ENCODE measurements at places on chromosomes 2 and 18.

DNA sequence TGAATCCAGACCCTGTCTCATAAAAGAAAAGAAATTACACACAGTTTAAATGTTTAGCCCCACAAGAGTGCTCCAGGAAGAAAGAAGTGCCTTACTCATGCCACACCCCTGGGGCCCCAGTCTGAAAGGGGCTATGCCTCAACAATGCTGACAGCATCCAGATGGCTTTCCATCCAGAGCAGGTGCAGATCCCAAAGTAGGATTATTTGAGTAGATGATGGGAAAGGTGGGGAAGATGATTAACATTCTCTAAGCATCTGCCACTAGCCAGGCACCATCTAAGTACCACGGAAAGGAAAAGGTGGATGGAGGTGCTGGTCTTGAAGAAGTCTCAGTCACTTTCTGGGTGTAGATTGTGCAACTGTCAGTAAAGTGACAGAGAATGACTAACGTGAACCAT, 16.3 kb downstream of the DPYSL5 start:
- DNase-seq, result no peak

DNA sequence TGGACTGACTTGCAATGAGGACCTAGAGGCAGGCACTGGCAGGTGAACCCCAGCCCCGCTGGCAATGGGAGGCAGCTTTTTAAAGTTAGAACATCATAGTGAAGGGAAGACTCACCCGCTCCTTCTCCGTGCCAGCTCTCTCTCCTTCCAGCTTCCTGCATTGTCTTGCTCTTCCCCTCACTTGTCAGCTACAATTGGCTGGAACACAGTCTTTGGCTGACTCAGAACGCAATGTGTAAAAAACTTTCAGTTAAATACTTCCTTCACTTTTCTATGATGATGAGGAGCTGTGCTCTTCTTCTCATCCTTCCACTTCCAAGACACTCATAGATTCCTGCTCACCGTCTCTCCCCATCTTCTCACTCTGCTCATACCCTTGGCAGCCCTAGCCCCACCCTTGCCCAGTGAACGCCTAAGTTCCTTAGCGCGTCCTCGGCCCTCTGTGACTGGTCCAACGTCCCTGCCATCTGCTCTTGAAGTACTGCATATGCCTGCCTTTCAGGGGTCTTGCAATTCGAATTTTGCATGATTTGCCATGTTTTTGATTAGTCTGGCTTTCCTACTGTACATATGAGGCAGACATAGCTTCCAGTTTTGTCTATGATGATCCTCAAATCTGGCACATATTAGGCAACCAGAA, 118.0 kb upstream of the TMEM200C start:
- no peak for DNase-seq

GRCh38 chr2:28415010-28415409, 22.4 kb downstream of the FOSL2 start:
- DNase-seq, result no peak

GRCh38 chr2:20588918-20589871, 61.7 kb downstream of the HS1BP3 start:
- DNase-seq, result no peak

GRCh38 chr2:72843301-72843700, 17.5 kb upstream of the EXOC6B start:
- DNase-seq, result no peak

DNA sequence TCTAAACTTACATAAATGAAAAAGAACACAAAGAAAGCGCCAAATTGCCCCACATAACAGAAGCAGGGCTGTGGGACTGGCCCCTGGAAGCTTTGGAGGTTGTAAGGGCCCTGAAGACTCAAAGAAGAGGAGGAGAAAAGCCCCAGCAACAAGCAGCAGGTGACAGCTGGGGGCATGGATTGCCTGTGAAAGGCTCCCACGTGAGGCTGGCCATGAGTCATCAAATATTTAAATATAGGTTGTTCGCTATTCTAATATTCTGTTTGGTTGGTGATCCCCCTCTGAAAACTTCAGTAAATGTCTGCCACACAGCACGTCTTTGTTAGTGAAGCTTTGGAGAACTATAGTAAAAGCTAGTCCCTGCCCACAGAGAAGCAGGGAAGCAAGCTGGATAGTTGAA, 132.4 kb downstream of the MREG start:
- DNase-seq, result no peak

DNA sequence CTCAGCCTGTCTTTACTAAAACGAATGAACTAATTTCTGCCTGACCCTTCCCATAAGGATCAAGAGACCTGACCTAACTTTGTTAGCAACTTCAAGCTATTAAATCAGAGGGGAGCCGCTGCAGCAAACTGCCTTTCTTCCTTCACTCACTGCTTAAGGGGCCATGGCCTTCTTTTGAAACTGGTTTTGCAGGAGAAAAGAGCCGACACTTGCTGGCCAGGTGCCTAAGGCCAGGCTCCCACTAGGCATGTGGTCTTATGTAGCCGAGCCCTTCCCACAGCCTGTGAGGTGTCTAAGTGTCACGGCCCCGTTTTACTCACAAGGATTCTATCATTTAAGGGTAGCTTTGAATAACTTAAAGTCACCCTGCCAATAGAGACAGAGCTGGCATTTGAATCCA, 130.8 kb downstream of the ZNF236 start:
- DNase-seq, result no peak

GRCh38 chr2:12935222-12935621, 218.5 kb downstream of the TRIB2 start:
- no peak for DNase-seq

GRCh38 chr2:220465700-220466099, 838.3 kb downstream of the SLC4A3 start:
- no peak for DNase-seq

DNA sequence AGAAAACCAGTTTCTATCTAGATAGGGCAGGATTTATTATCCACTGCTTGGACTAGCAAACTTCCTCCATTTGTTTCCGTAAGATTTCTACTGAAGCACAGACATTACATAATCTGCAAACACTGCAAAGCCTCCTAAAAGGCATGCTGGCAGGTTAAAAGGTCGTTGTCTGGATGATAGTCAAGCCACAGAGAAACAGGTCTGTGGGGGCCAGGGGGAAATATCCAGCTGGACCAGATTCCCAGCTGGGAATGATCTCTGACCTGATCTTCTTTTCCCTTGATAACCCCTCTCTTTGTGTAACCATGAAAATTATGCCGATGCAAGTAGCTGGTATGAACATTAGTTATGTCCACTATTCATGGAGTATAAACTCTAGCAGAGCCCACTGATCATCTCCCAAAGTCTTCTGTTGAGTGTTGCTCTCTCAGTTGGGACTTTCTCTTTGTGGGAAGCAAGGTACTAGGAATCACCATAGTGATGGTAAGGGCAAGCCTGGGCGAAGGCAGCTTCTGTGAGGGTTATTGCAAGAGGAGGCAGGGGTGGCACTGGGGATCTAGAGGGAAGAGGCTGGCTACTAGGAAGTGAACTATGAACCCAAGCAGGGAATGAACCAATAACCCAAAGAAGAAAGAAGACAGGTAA, 61.3 kb downstream of the GDF7 start:
- peak; percentile 22 for DNase-seq

- DNase-seq, result no peak
Measured at GRCh38 chr2:147273106-147273505, 571.7 kb upstream of the ACVR2A start.

- peak; percentile 5 for DNase-seq
Measured at GRCh38 chr2:6181525-6181924, 489.3 kb downstream of the SOX11 start.

DNA sequence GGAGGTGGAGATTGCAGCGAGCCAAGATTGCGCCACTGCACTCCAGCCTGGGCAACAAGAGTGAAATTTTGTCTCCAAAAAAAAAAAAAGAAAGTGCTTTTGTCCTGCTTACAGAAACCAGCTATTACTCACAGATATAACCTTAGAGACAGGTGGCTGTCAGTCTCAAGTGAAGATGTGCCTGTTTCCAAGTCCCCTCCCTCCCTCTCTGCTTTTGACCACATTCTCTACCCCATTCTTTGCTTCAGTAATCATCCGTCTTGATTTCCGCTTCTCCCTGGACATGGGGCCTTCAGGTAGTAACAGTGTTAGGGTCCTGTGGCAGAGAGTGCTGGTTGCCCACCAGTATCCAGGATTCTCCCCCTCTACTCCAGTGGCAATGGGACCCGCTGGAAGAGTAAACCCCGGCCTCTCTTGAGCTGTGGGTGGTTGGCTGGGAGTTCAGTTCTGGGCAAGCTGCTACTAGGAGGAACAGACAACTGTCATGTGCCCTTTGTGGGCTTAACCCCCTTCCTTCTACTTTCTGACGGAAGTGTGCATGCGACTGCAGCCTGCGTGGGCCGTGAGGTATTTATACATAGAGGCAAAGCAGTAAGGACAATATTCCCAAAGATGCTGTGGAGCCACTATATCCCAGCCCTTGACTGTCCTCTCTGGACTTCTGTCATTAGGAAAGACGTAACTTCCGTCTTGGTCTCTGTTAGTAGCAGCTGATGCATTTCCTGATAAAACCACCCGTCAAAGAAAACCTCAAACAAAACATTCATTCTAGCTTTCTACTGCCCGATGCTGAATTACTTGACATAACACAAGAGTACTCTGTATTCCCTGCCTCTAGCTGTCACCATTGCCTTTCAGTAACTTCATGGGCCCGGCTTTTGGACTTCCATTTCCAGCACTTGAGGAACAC, 17.8 kb downstream of the PDCL3 start:
- no peak for DNase-seq

DNA sequence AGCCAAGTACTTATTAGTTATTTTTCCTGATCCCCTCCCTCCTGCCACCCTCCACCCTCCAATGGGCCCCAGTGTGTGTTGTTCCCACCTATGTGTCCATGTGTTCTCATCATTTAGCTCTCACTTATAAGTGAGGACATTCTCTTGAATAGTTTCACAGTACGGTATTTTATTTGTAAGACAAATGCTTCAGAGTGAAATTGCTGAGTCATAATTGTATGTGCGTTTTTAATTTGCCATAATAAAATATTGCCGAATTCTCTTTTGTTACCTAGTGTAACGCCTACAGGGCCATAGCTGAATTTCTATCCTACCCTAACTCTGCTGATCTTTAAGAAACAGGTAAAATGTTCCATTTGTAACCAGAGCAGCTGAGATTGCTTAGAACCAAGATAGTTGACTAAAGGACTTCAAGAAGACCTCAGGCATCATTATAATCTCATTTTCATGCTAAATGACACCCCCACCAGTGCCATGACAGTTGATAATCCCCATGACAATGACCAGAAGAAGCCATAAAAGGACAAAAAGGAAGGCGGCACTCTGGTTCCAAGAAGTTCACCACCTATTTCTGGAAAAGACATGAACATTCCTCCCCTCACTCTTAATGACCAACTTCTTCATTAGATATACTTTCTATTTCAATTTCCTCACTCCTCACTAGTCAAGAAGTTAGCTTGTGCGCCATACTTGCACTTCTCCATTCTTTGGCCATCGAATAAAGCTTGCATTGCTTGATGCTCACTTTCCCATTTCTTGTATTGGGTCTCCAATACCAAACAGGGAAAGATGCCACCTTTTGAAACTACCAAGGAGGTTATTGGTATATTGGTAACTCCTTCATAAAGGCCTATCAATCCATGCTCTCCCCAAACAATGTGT, 18.4 kb downstream of the SCN9A start:
- no peak for DNase-seq

DNA sequence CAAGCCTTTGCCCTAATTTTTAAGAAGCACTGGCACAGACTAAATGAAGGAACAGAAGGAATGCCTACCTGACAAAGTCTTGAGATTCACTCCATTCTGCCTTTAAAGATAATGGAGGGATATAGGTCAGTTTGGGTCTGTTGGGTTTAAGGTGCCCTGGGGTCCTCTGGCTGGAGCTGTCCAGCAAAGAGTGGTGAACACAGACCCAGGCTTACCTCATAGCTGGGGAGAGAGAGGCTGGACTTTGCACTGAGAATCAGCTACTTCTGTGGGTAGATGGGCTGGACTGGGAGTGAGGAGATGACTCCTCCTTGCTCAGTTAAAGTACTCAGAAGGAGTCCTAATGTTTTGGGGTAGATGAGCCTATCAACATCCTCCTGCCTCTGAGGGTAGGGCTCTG, 64.4 kb upstream of the CXCR4 start:
- no peak for DNase-seq

GRCh38 chr2:20541651-20542050, 94.8 kb downstream of the RHOB start:
- no peak for DNase-seq

GRCh38 chr2:144331674-144332355, 188.1 kb downstream of the ZEB2 start:
- DNase-seq, result no peak

DNA sequence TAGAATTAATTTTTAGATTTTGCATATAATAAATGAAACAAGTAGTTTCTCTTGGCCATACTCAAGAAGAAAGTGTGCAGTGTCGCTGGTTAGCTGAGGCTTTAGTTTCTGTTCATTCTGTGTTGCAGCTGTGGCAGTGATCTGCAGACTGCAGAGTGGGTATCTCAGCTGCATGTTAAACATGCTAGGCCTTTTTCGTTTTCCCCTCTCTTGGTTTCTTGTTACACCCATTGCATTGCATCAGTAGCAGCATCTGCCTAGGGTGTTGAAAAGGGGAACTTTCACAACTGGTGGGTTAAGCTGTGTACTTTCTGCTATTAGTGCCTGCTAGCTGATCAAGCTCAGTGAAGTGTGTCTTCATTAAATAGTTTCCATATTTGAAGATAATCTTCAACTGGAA, 51.3 kb downstream of the ACSL3 start:
- peak; percentile 20 for DNase-seq

- peak; percentile 94 for DNase-seq
Measured at GRCh38 chr2:173027181-173028128, 48.2 kb upstream of the MAP3K20 start.

DNA sequence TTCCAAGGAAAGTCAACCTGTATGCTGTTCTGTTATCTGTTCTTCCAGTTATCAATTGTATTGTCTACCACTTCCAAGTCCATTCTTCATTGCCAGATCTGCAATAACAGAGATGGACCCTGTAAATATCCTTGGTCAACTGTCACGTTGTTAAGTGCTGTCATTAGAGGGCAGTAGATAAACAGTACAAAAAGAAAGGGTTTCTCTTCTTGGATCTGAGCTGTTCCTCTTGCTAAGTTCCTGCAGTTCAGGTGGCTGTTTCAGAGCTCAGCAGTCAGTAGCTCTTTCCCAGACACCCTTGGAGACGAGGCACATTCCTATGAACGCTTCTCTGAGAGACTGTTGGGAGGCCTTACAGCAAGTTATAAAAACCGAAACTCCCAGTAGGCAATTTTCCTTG, 957.1 kb upstream of the CHAC2 start:
- peak; percentile 18 for DNase-seq

GRCh38 chr2:217909156-217909820, 93.5 kb downstream of the TNS1 start:
- no peak for DNase-seq

DNA sequence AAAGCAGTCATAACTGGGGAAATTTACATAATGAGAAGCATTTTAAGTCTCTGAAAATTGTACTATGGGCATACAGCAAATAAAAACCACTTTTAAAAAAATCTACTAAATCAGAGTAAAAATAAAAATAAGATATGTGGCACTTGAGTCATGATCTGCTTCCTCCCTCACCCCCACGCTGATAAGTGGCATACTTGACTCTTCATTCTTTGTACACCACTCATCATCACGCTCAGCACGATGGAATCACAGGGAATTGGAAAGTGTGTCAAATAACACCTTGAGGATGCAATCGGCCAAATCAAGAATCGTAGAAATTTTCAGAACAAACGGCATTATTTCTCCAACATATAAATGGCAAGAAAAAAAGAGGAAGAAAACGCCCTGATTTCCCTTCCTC, 41.1 kb upstream of the REG3G start:
- no peak for DNase-seq

- no peak for DNase-seq
Measured at GRCh38 chr18:73891572-73892421, 255.8 kb downstream of the FBXO15 start.

All from cardiac muscle cell (in vitro differentiated cells and primary cell).